ENCODE measurements at places on chromosomes 3 and 15.

GRCh38 chr3:183158551-183159006 lies 4.0 kb downstream of the LAMP3 start:
- DNase-seq: peak; percentile 79

GRCh38 chr15:58390118-58390517 lies 41.7 kb upstream of the LIPC start:
- no peak for DNase-seq

DNA sequence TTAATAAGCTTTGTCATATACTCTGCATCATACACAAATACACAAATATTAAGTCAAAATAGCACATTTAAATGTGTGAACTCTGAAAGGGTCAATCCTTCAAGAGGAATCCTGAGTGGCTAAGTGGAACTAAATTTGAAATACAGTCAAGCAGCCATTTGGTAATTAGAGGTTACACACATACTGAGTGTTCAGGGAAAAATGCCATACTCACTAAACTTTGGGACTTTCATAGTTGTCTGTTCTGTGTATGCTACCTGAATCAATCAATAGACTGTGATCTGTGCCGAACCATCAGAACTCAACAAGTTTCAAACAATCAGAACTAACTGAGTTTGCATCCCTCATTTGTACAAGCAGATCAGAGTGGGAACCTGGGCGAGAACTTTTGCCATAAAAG lies 15.3 kb downstream of the ANKRD28 start:
- DNase-seq: no peak

- peak; percentile 89 for DNase-seq
Measured at GRCh38 chr3:129316248-129317013, 37.8 kb downstream of the HMCES start.

All from ELR (cell line).